Stimulated activated CD4-positive, alpha-beta T cell treated with anti-CD3 and anti-CD28 coated beads, Interleukin-4, amount 100 ng/mL, for 48 hours (primary cell): ENCODE measurements at places on chromosomes 2 and 18.

DNA sequence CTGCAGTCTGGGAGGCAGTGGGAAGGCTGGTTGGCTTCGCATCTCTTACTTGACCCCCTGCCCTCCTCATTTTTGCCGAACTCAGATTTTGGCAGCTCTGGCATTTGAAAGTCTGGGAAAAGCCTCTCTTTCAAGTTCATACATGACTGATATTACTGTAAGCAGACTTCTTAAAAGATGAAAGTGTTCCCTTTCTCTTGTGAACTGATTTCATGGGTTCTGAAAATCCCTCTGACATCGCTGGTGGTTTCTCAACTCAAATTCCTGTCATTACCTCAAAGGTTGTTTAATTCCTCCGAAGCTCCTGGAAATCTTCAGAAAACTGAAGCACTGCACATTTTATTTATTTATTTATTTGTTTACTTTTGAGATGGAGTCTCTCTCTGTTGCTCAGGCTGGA lies 16.9 kb upstream of the SLC38A11 start:
- no peak for DNase-seq

- DNase-seq = no peak
Measured at GRCh38 chr2:52072949-52073348, 1041.0 kb upstream of the NRXN1 start.

GRCh38 chr2:222136106-222136630 lies 162.6 kb downstream of the PAX3 start:
- DNase-seq = no peak

GRCh38 chr18:38982072-38982471 lies 1416.5 kb upstream of the CELF4 start:
- no peak for DNase-seq

DNA sequence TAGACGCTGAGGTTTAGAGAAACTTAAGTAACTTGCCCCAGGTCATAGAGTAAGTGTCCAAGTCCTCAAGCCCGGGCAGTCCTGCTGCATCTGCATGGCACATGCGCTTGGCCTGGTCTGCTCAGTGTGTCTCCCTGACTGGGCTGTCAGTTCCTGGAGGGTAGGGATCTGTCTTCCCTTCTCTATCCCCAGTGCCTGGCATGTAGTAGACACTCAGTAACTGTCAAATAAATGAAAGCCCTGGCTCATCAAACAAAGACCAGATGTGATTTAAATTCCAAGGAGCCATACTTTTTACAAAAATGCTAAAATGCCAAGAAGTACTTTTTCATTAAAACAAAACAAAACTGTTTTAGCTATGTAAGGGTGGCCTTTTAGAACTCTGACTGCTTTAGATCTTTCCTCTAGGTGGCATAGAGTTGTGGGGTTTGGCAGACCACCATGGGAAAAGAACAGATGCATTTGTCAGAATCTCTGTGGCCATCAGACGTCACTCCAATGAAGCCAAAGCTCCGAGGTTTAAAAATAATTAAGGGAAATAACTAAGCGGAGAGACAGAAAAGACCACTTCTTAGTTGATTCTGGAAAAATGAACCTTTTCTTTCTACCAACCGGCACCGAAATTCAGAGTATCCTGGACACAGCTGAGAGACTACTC lies 34.0 kb downstream of the EPAS1 start:
- DNase-seq = no peak

GRCh38 chr2:109335631-109336176 lies 206.7 kb downstream of the SH3RF3 start:
- no peak for DNase-seq
